ENCODE measurements at places on chromosomes 5 and 9.

- H3K27me3 ChIP-seq: no peaks in the 10 kb centered on the region
- no peak overlapping the region for H3K27ac ChIP-seq
- DNase-seq: no peak
Observed at GRCh38 chr5:172322028-172322965, 38.7 kb upstream of the UBTD2 start.

DNA sequence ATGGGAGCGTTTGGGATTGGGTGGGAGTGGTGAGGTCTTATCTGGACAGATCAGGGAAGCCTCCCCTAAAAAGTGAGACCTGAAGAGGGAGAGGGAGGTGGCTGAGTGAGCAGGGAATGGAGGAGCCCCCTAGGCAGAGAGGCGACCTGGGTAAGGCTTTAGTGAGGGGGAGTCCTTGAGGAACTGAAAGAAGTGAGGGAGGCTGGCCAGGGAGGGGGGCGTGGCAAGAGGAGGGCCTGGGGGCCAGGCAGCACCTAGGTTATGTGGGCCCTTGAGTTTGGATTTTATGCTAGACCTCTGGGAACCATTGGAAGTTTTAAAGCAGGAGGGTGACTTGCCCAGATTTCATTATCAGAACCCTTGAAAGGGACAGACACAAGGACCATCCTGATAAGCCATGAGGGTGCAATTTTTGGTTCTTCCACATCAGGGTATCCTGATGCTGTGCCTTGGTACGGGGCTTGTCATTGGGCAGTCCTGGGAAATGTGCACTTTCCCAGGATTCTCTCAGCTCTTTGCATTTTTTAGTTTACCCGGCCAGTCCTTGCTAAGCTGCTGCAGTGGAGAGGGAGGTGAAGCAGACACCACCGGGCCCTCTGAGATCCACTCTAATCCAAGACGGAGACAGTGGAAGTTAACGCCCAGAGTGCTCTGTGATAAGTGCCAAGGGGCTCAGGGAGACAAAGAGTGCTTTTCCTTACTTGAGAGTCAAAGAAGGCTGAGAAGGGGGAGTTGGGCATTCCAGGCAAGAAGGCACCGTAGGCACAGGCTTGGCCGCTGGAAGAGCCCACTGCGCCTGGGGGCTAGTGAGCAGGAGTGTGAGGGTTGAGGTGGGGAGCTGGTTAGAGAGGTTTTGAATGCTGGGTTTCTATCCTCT lies 16.1 kb downstream of the GSN start:
- no peaks in the 10 kb centered on the region for H3K36me3 ChIP-seq
- H3K4me3 ChIP-seq: no peak overlapping the region
- no peak for DNase-seq
- peak overlapping the region; percentile 100 for H3K27ac ChIP-seq
- peaks cover 100% of the 10 kb centered on the region for H3K4me1 ChIP-seq
- no peaks in the 10 kb centered on the region for H3K27me3 ChIP-seq

DNA sequence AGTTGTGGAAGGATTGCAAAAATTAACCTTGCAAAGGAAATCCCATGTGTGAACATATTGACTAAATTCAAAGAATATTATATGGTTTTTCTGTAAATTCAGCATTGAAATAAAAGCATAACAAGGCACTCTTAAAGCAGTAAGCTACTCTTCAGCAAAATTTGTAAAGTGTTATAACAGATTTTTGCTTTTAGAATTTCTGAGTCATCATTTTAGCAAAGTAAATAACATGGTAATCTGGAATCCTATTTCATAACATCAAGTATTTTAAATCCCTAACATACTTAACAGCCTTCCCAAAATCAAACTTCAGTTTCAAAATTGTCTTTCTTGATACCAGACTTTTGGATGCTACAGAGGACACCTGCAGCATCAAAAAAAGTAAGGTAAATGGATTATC lies 436.0 kb upstream of the CDH9 start:
- H3K4me1 ChIP-seq: no peaks in the 10 kb centered on the region
- H3K36me3 ChIP-seq: no peaks in the 10 kb centered on the region
- no peak for DNase-seq
- H3K27me3 ChIP-seq: no peaks in the 10 kb centered on the region
- no peak overlapping the region for H3K27ac ChIP-seq

DNA sequence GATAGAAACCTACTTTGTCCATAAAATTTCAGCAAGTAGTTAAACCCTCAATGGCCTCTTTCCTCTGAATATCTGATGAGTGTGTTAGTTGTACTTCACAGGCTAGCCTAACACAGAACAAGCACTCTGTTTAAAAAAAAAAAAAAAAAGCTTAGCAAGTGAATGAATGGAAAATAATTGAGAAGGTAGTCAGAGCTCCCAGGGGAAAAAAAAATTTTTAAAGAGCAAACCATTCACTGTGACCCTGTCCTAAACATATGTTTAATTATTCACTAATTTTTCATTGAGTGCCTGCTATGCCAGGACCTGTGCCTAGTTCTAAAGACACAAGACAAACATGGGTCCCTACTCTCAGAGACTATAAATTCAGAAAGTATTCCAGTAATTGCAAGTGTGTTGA lies 69.3 kb downstream of the SH3RF2 start:
- H3K27me3 ChIP-seq: no peaks in the 10 kb centered on the region
- no peak for DNase-seq
- H3K27ac ChIP-seq: no peak overlapping the region
- peaks cover 82% of the 10 kb centered on the region for H3K36me3 ChIP-seq
- H3K4me3 ChIP-seq: no peak overlapping the region
- H3K4me1 ChIP-seq: no peaks in the 10 kb centered on the region

- no peaks in the 10 kb centered on the region for H3K36me3 ChIP-seq
- no peaks in the 10 kb centered on the region for H3K4me1 ChIP-seq
Observed at GRCh38 chr9:112377684-112378327, 2.1 kb upstream of the HSDL2 start.

DNA sequence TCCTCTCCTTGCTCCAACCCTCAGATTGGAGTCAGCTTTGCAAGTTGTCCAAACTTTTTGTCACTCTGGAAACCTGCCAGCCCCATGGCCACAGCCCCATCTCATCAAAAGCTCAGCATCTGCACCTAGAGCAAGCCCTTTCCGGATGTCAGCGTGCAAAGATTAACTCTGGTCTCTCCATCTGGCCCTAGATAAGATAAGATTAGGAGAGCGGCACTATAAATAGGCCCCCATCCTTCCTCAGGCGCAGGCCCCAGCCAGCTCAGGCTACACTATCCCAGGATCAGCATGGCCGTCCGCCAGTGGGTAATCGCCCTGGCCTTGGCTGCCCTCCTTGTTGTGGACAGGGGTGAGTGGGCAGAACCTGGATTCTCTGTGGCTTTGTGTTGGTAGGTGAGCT lies at the start of gene SPINK4:
TSS of gene SPINK4 (plus strand) at position 247 of the 400 bp plus-strand sequence. CDS start at position 289, 42 bp downstream.
- H3K4me3 ChIP-seq: no peak within 1 kb of the TSS
- H3K27me3 ChIP-seq: no peaks in the 10 kb centered on the region
- no peaks in the 10 kb centered on the region for H3K36me3 ChIP-seq
- H3K27ac ChIP-seq: no peak within 1 kb of the TSS

Data from esophagus squamous epithelium (tissue), 5 donors.